Activated T-helper 1 cell treated with anti-CD3 and anti-CD28 coated beads, Interleukin-12 subunit alpha, Interleukin-12 subunit beta, Interleukin-2, Interleukin-4 antibody, amounts not matched to agents 30 ng/mL and 10 ng/mL and 1 ng/mL, durations not matched to agents 14 hours and 24 hours and 36 hours (primary cell): ENCODE measurements at places on chromosomes 7 and 10.
A peak's percentile ranks its signal among the peaks of the same experiment; 100 is the strongest.

DNA sequence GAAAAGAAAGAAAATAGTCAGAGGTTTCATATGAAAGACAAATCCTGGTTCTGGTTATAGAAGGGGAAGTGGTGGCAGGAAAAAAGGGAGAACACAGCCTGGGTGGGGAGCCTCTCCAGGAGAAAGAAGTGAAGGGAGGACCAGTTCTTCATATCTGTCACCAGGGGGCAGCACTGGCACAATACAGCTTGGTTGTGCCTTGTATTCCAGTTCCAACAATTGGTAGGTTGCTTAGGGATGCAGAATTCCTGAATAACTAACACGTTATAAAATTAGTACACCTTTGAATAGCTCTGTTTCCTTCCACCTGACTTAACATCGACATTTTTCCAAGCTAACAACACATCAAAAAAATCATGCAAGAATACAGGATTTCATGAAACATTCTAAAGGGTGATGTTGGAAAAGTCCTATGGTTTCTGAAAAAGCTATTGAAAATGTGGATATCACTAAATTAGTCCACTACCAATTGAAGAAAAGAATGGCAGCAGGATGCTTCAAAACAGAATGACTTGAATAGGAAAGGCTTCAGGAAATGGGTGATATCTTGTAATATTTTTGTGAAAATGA is 52.9 kb downstream of the CYP26A1 start:
- no peak for DNase-seq

GRCh38 chr10:58665361-58665760 is 152.7 kb downstream of the BICC1 start:
- no peak for DNase-seq

DNA sequence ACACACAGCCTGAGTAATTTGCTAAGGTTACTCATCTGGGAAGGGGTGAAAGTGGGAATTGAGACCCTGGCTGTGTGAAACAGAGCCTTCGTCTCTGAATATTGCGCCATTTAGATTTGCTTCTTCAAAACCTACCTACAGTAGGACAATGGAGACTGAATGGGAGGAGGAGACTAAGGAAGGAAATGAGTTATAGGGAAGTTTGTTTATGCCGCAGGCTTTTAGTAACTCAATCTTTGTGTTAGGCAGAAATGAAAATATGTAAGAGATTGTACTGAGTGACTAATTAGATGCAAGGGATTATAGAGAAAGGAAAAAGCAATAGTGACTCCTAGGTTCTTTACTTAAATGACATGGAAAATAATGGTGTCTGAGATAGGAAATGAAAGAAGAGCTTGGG is 80.2 kb downstream of the KCND2 start:
- DNase-seq = no peak

DNA sequence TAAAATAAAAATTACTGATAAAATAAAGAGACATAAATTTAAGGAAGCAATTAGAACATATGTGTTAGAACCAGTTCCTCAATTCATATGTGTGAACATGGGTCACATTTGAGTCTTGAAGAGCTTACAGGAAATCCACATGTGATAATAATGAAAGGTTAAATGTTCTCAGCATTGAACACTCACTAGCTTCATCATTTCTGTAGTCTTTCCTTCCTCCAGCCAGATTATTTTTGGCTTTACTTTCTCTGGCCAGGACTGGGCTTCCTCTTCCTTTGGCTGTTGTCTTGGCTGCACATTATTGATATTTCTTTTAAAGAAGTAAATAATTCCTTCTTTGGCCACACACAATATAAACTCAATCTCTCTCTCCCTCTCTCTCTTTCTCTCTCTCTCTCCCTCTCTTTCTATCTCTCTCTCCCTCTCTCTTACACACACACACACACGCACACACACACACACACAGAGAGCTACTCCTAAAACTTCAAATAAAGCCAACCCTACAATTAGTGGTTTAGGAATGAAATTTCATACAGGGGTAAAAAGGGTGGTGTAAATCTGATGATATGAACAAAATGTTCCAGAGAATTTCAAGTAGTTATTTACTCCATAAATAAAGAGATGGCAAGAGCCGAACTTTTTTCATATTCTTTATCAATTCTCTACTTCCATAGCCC is 171.2 kb downstream of the REEP3 start:
- DNase-seq = no peak

DNA sequence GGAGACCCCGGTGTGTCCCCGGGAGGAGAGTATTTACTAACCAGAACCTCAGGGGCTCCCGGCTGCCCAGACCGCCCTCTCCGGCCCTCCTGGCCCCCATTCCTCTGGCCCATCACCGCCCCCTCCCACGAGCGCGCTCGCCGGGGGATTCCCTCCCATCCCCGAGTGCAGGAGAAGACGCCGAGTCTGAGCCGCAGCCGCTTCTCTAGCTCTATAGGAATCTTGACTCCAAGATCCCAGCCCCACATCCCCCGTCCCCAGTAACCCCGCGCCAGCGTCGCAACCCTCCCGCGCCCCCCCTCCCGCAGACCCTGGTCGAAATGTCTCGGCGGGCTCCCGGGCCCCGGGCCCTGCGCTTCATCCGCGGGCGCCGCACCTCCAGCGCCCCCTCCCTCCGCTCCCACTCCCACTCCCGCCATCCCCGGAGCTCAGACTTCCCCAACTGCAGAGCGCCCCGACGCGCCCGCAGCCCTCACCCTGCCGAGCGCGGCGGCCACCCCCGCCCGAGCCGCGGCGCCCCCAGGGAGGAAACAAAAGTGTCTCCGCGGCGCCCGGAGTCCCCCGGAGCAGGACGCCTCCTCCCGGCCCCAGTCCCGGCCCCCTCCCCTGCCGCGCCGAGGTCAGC is 541 bp downstream of the ELMO1 start:
- peak; percentile 27 for DNase-seq

GRCh38 chr7:32116436-32116835 is 46.2 kb upstream of the PDE1C start:
- DNase-seq = no peak

DNA sequence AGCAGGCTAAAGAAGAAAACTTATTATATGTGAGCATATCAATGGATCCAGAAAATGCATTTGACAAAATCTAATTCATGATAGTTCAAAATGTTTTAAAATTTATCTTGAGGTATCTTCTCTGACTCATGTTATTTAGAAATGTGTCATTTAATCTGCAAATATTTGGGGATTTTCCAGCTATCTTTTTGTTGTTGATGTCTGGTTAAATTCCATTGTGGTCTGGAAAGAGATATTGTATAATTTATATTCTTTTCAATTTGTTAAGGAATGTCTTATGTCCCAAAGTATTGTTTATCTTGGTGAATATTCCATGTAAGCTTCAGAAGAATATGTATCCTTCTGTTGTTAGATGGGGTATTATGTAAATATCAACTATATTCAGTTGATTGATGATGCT is 942.5 kb downstream of the KCNMA1 start:
- no peak for DNase-seq

GRCh38 chr7:120794106-120794729 is 63.7 kb downstream of the TSPAN12 start:
- no peak for DNase-seq

DNA sequence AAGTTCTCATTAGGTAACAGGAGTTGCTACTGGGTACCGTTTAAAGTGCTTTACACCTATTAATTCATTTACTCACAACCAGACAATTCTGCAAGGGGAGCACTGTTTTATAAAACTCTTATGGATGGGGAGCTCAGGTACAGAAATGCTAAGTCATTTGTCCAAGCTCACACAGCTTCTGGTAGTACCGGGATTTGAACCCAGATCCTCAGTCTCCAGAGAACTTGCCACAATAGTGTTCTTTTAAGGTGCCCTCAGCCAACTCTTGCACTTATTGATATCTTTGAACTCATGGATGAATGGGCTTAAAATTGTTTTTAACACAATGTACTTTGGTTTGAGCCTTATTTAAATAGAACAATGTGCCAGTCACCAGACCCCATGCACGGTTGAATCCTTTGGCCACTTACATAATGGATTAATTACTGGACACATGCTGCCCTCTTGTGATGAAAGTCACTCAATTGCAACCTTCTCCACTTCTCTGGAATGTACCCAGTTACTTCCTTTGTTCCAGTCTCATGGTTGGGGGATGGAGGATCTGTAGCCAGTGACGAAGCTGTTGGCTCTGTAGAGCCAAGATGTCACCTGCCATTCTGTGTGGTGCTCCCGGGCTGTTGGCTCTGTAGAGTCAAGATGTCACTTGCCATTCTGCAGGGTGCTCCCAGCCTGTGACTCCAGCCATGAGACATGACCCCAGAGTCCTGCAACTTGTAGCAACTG is 65.6 kb downstream of the NOD1 start:
- no peak for DNase-seq

DNA sequence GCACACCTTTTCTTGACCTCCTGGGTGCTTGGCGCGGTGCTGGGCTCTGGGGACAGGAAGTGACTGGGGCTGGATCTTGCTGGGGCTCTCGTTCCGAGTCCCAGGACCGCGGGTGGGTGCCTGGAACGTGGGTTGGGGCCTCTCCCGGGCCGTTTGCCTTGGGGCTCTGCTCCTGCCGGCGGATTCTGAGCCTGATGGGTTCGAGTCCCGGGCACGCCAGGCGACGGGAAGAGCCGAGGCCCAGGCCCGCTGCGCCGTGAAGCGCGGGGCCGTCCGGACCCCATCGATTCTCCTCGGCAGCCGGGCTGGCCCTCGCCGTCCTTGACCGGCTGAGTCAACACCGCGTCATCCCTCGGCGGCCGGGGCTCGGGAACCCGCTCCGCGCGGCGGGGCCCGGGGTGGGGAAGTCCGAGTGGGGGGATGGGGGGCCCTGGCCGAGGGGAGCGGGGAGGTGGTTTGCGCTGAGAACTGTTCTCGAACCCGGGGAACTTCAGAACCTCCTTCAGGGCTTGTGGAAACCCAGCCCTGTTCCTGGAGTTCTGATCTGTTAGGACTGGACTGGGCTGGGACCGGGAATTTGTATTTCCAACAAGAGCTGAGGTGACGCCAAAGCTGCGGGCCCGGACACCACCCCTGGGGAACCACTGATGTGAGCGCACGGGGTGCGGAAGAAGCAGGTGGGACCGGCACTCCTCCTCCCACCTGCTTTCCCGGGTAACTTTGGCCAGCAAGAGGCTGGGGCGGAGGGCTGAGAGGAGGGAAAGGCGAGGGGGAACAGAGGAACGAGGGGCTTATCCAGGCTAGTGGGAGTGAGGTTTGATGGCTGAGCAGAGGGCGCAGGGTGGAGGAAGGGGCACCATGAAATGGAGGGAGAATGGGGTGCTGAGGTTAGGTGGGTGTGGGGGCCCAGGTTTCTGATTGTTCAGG is 6.2 kb downstream of the HHEX start:
- no peak for DNase-seq

- no peak for DNase-seq
These were observed 44.7 kb upstream of the SMNDC1 start for GRCh38 chr10:110349386-110349785.

DNA sequence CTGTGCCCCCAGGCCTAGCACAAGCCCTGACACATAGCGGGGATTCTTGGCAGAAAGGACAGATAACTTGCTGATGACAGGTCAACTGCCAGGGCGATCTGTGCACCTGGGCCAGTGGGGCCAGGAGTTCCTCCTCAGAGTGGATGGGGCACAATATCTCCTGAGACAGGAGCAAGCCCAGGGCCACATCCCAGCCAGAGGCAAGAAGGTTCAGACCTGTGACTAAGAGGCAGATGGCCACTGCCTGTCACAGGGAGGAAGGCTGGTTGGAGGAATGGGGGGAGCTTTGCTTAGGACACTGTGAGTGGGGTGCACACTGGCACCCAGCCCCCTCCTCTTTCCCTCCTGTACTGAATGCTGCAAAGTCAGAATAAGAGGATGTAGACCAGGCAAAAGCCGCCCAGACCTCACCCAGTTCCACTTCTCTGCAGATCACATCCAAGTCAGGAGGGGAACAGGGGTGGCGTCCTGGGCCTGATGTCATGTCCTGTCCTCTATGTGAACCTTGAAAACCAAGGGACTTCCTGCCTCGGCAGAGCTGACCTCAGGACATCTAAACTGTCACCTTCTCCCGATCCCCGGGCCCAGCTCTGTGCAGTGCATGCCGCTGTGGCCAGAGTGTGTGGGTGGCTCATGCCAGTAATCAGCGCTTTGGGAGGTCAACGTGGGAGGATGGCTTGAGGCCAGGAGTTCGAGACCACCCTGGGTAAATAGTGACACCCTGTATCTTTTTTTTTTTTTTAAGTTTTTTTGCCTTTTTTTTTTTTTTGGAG is 1.3 kb downstream of the GUSB start:
- peak; percentile 59 for DNase-seq

- DNase-seq = no peak
These were observed 215.5 kb downstream of the ACTR3B start for GRCh38 chr7:152975076-152975475.

GRCh38 chr7:39681887-39682441 is 58.6 kb downstream of the RALA start:
- no peak for DNase-seq
